AML-193 (cell line): ENCODE measurements at places on chromosomes 2 and 18.

GRCh38 chr2:198297350-198297749, 493.0 kb downstream of the PLCL1 start:
- no peak for DNase-seq

- DNase-seq, result no peak
Measured at GRCh38 chr2:202373490-202373889, 2.6 kb upstream of the BMPR2 start.

- no peak for DNase-seq
Measured at GRCh38 chr18:12639990-12640880, 17.7 kb downstream of the SPIRE1 start.

- no peak for DNase-seq
Measured at GRCh38 chr2:129575431-129575830, 404.0 kb upstream of the RAB6C start.

DNA sequence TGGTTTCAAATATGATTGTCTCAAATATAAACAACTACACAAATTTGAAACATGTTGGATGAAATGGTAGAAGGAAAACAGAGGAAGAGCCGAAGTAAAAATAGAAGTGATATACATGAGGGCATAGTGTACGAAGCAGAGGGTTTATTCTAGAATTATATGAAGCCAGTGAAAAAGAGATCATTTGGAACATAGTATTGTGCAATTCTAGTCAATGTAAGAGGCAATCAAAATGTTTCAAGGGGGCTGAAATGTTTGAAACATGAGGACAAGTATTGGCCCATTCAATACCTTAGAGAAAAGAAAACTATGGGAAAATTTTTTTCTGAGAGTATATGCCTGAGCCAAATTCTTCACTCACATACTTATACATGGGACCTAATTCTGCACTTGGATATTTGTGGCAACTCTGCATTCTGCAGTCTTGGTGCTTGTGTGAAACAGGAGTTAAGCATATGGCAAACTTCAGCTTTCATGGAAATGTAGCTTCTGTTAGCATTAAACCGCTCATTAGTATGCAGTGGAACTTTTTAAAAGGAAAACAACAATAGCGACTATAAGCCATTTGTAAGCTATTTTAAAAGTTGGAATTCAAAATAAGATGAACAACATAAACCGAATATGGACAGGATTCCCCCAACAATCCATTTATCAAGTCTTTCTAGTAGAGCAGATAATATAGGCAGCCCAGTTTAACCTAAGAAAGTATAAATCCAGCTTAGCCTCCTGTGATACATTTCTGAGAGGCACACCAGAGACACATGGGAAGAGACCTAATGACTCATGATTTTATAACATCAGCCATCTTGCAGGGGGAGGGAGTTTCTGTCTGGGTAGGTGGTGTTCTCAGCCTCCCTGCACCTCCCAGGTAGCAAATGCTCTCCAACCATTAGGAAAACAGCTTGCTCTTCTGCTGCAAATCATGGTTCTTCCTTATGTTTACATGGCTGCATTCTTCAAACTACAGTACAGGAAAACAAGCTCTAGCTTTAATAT, 197.8 kb downstream of the PAX3 start:
- no peak for DNase-seq

- no peak for DNase-seq
Measured at GRCh38 chr2:129229196-129229595, 750.3 kb upstream of the RAB6C start.

DNA sequence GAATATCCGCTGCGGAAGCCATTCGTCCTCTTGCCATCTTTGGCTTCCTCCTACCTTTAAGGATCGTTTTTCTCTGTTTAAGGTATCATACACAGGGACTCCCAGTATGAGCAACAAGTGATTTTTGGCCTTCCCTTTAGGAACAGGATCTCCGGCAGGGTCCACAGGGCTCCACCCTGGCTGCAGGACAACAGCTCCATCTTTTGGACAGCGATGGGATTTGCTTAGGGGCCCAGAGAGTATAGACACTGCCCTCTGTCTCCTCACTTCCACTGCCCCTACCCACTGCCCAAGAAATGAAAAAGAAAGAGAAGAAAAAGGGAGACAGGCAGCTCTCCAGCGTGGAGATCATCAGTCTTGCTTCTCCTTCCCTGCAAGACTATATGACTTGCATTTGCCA, 224.5 kb downstream of the UXS1 start:
- DNase-seq, result no peak

DNA sequence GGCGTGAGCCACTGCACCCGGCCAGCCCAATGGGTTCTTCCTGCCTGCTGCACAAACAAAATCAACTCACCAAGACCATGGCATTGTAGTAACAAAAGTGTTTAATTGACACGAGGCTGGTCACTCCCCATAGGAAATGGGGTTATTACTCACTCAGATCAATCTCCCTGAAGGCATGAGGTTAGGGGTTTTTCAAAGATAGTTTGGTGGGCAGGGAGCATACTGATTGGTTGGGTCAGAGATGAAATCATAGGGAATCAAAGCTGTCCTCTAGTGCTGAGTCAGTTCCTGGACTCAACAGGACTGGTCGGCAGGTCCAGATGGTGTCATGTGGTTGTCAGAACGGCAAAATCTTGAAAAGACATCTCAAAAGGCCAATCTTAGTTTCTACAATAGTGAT, 122.1 kb downstream of the TMEM17 start:
- no peak for DNase-seq

DNA sequence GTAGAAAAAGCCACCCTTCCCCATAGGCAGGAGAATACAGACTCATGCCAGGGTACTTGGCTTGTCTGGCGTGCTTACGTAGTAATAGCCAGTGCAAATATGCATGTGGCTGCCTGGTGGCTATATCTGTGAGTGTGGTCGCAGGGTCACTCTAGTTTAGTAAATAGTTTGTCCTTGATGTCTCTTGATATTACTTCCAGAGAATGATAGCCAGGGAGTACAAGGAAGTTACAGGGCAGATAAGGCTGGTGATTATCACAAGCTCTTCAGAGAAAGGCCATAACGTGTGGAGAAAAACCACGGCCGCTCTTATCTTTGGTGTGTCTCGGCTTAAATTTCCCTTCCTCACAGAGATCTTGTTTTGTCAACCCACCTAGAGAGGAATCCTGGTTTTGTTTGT, 54.3 kb upstream of the SLC39A10 start:
- DNase-seq, result no peak

GRCh38 chr2:241128266-241128665, 21.0 kb downstream of the PASK start:
- DNase-seq, result no peak

- DNase-seq, result no peak
Measured at GRCh38 chr2:73516033-73516432, 126.2 kb downstream of the NAT8 start.

DNA sequence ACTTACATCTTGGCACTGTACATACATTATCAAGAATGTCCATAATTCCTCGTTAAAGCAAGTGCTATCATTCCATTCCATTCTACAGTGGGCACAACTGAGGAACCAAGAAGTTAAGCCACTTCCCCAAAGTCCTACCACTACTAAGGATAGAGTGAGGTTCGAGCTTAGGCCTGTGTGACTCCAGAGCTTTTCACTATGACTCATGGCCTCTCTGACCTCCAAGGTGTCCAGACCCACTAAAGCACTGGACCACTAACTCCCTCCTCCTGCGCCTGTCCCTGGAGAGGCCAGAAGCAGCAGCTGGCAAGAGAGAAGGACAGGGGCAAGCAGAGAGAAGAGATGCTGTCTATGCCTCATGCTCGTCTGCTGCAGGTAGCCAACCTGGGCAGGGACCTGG, 117.0 kb downstream of the ZBTB7C start:
- DNase-seq, result no peak

DNA sequence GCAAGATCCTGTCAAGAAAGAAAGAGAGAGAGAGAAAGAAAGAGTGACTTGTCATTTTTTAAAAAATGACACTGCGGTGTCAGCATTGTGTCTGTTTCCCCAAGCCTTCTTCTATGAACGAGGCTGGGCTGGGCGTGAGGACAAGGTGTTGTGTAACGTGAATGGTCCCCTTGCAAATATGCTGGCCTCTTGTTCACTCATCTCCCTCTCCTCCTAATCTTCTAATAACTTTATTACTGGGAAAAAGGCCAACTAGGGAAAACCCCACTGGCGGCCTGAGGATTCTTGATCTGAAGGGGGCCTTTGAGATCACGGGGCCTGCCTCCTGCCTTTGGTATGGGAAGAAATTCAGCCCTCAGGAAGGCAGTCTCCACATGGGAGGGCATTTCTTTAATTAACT, 163.1 kb downstream of the MIB1 start:
- DNase-seq, result no peak

DNA sequence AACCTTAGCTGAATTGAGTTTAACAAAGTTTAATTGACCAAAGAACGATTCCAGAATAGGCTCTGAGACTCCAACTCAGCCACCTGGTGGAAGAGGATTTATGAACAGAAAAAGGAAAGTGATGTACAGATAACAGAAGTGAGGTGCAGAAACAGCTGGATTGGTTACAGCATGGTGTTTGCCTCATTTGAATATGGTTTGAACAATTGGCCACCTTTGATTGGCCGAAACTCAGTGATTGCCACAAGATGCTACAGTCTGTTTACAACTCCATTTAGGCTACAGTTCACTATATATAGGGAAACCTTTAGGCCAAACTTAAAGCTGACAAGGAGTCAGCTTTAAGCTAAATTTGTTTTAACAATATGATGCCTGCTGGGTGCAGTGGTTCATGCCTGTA, 28.1 kb upstream of the SLC35G4 start:
- no peak for DNase-seq

DNA sequence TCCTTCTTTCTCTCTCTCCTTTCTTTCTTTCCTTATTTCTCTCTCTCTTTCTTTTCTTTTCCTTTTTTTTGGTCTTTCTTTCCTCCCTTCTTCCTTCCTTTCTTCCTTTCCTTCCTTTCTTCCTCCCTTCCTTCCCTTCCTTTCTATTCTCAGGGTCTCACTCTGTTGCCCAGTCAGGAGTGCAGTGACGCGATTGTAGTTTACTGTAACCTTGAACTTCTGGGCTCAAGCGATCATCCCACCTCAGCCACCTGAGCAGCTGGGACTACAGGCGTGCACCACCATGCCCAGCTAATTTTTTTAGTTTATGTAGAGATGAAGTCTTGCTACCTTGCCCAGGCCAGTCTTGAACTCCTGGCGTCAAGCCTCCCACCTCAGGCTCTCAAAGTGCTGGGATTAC, 83.8 kb upstream of the PPM1B start:
- DNase-seq, result no peak

GRCh38 chr2:162885281-162886070, 46.9 kb upstream of the KCNH7 start:
- no peak for DNase-seq
